Stimulated activated CD4-positive, alpha-beta T cell treated with anti-CD3 and anti-CD28 coated beads, Interleukin-12 subunit alpha, Interleukin-12 subunit beta, amount 100 ng/mL, for 24 hours (primary cell): ENCODE measurements at places on chromosomes 5 and 9.
A peak's percentile ranks its signal among the peaks of the same experiment; 100 is the strongest.

DNA sequence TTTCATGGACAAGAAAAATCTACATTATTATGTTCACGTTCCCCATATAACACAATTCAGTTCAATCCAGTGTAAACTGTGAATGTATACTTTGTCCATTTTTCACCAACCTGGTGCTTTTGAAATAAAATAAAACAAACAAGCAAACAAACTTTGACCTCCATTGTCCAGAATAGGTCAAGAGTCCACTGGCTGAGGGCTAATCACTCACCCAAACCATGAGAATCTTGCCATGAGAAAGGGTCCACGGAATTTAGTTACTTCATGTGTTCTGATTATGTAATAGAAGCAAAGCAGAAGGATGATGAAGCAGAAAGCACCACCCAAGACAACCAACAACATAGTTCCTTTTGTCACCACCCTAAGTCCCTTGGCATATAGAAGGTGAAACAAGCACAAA, 28.7 kb downstream of the DIAPH1 start:
- no peak for DNase-seq

- no peak for DNase-seq
These were observed 139.8 kb upstream of the SMARCA2 start for GRCh38 chr9:1875251-1875851.

- no peak for DNase-seq
These were observed 115.1 kb downstream of the PALM2AKAP2 start for GRCh38 chr9:109894921-109895758.

DNA sequence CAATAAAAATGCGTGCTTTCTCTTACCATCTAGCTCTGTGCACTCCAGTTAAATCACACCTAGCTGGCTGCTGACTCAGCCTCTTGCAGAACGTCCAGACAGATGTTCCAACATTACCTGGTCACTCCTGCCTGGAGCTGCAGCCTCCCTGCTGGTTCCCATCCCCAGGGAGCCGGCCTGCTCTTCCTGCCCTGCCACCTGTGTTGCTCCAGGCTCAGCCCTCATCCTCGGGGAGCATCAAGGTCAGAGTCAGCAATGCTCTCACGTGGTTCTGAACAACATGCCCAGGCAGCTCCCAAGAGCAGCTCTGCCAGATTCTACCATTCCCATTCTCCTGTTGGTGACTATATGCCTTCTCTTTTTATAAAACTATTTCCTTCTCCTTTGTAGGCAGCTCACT, 81.3 kb downstream of the GADD45G start:
- no peak for DNase-seq

GRCh38 chr5:29412979-29413378, 1780.5 kb upstream of the CDH6 start:
- no peak for DNase-seq

GRCh38 chr5:158464383-158464782, 605.4 kb upstream of the CLINT1 start:
- DNase-seq, result no peak

DNA sequence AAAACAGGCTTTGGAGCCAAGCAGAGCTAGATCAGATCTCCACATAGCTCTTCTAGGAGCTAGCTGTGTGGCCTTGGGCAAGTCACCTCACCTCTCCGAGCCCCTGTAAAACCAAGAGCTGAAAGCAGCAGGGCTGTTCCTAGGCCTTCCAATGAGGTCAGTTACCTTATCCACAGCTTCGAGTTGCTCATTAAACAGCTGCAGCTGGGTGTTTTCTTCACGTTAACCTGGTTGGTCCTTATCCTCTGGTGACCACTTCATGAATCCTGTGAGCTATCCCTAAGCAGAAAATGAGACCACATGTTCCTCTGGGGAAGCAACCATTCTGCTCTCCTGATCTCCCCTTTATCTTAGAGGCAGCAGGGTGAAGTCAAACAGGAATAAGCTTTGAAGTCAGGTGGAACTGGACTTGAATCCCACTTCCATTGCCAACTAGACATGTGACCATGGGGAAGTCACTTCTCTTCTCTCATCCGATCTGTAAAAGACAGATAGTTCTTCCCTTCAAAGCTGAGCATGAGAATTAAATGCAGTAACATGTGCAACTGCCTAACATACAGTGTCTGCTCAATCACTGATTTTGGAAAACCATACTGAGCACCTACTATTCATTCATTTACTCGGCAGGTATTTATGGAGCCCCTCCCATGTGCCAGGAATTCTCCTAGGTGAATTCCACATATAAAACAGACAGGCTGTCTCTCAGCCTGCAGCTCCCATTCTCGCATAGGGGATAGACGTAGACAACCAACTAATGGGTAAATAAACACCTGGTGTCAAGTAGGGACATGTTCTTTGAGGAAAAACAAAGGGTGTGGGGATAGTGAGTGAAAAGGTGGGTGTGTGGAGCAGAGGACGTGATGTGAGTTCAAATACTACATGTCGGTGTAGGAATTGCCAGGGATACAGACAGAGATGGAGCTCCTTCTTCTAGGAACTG, 111.7 kb upstream of the BOD1 start:
- DNase-seq, result no peak

DNA sequence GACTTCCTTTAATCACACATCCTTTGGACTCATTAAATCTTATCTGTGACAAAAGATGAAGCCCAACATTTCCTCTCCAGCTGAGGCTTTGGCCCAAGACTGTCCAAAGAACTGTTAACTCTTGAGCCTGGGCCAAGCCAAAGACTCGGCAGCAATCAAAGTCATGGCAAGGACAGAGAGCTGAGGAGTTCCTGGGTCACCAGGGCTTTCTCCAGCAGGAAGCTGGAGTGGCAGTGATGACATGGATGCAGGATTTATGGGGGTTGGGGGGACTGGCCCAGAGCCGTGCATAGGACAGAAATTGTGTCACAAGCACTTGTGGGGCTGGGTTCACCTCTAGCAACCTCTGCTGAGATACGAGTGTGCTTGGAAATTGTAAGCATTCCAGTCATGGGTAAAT, 440.3 kb downstream of the PLK2 start:
- DNase-seq, result no peak

DNA sequence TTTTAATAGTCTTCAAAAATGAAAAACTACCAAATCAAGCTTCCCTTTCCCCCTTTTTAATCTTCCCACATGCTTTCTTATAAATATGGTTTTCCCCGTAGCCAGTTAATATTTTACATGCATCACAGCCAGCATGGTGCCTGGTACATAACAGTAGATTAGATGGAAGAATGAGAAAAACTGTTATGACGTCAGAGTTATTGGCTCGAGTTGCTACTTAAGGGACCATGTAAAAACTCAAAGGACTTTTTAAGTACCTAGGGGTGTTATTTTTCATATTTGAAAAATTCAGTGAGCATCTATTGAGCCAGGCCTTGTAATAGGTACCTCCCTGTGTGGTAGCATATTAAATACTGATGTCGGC, 176.4 kb downstream of the SMARCA2 start:
- no peak for DNase-seq

GRCh38 chr5:116824751-116825438, 250.3 kb upstream of the SEMA6A start:
- DNase-seq, result no peak

GRCh38 chr5:101535626-101536025, 632.5 kb upstream of the ST8SIA4 start:
- no peak for DNase-seq

GRCh38 chr5:96919754-96920197, 16.1 kb upstream of the LNPEP start:
- no peak for DNase-seq

- no peak for DNase-seq
These were observed 400.2 kb upstream of the IRX4 start for GRCh38 chr5:2282893-2283292.

DNA sequence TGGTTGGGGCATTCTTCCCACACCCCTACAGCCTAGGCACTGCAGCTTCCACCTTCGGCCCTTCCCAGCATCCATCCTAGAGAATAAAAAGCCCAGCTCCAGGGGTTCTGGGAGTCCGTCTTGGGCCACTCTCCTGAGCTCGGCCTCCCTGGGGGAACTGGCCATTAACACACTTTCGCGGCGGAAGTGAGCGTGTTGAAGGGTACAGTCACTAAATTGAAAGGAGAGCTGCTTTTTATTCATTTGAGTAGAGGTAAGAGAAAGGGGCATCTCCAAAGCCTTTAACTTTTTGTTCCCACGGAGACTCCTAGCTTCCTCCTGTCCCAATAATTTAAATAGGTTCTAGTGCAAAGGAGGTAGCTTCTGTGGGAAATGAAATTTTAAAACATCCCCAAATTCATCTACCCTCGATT, 31.0 kb upstream of the NFIB start:
- no peak for DNase-seq

DNA sequence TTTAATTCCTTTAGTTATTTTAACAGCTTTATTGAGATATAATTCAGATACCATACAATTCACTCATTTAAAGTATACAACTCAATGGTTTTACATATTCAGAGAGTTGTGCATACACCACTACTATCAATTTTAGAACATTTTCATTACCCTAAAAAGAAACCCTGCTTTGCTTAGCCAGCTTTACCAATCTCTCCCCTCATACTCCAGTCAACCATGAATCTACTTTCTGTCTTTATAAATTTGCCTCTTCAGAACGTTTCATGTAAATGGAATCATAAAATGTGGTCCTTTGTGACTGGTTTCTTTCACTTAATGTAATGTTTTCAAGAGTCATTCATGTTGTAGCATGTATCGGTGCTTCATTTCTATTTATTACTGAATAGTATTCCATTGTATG, 24.9 kb downstream of the NIM1K start:
- DNase-seq, result no peak

GRCh38 chr5:10311595-10312425, 4.1 kb upstream of the CMBL start:
- DNase-seq, result no peak

DNA sequence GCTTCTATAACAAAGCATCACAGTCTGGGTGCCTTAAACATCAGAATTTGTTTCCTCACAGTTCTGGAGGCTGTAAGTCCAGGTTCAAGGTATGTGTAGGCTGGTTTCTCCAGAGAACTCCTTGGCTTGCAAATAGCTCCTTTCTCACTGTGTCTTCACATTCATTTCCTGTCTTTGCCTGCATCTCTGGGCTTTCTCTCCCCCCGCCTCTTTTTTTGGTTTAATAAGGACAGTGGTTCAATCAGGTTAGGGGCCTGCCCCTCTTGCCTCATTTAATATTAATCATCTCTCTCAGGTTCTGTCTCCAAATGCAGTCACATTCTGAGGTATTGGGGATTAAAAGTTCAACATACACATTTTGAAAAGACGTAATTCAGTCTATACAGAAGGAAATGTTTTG, 225.5 kb upstream of the ATP10B start:
- DNase-seq, result no peak

- no peak for DNase-seq
These were observed 12.2 kb downstream of the GRM6 start for GRCh38 chr5:178982941-178983340.

DNA sequence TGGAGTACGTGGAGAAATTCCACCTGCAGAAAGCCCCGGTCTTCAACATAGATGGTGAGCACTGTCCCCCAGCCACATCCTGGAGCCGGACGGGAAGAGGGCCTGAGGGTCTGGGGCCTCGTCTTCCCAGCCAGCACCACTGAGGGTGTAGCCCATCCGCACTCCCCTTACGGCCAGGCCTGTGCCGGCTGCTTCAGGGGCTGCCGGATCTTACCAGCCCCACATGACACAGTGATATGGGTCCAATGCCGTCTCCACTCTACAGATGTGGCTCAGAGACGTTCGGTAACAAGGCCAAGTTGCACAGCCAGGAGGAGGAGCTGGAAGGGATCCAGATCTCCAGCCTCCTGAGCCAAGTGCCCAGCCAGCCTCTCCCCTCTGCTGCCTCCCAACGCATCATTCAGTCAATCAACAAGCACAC, 21.3 kb downstream of the GLT6D1 start:
- DNase-seq, result no peak

DNA sequence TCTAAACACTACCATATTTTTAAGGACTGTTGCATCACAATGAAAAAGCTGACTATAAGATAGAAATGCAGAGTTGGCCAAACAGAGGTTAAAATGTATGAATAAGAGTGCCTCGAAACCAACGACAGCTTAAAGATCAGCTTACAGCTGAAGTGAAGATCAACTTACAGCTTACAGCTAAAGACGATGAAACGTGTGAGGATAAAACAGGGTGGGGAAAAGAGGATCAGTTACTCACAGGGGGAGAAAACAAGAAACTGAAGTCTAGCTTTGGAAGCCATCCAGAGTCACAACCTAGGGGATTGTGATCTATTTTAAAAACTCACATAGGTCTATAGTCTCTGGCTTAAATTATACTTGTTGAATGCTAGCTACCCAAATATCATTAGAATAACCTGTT, 220.0 kb downstream of the SNCAIP start:
- no peak for DNase-seq

DNA sequence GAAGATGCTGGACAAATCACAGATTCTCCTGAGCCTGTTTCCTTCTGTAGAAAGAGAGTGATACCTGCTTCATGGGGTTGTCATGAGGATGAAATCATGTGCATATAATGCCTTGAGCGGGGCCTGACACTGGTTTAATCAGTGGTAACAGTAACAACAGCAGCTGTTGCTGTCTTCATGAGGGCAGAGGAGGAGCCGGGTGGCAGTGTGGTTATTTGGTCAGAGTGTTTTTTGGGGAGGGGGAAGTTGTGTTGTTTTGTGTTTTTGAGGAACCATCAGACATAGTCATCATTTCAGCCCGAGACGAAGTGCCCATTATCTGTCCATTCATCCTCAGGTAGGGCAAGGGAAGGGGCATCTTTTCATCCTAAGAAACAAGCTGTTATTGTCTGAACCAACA, 44.0 kb downstream of the NEURL1B start:
- DNase-seq, result no peak

DNA sequence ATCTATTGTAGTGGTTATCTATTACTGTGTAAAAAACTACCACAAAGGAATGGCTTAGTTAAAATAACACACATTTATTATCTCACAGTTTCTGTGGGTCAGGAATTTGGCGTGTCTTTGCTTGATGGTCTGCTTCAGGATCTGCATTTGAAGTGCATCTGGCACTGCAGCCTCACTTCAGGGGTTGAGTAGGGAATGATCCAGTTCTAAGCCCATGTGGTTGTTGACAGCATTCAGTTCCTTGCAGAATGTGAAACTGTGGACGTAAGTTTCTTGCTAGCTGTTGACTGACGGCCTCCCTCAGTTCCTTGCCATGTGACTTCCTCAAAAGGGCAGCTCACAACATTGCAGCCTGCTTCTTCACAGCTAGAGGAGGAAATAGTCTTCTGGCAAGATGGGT, 2.1 kb upstream of the OGN start:
- DNase-seq, result peak; percentile 6
